ENCODE measurements at places on chromosomes 5 and 9. TPM values are rescaled to one million over a fixed set of nuclear protein-coding genes. Genes with fewer than 3 reads are reported as not detected.

GPR150 gene
- 0.76 TPM for total RNA-seq

CCNI2 gene
- total RNA-seq, result 10.0 TPM

DNA sequence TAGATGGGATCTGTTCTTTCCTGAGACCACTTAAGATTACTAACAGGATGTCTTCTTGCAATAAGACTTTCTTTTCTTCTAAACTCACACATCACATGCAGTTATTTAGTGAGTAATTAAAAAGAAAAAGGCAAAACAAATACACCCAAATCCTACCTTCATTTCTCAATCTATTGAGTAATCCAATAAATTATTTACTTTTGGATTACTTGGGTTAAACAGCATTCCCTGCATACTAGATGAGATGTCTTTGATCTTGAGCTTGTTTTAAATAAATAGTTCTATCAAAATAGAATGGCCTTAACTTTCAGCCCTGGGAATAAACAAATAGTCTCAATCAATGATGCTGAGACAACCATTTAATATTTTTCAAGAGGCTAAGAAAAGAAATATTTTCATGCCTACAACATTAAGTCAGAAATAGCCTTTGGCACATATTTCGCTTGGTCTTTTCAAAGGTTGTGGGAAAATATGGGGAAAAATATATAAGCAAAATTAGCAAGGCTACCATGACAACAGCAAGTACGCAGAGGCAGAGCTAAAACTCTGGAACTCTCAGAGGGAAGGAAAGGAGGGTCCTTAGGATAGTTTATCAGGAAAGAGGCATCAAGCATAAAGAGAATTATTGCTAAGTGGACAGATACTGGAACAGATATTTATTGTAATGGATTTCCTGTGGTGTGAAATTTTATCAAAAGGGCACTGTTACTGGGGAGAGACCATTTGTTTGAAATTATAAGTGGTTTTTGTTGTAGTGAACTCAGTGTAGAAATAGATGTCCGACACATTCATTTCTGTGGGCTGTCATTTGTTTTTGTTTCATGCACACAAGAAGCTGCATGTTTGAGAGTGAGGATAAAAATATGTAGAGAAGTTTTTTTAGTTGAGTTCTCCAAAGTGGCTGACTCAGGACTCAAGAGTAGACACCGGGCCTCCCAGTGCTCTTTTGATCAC is 70.2 kb upstream of the CDH6 start:
- no peak for DNase-seq

DNA sequence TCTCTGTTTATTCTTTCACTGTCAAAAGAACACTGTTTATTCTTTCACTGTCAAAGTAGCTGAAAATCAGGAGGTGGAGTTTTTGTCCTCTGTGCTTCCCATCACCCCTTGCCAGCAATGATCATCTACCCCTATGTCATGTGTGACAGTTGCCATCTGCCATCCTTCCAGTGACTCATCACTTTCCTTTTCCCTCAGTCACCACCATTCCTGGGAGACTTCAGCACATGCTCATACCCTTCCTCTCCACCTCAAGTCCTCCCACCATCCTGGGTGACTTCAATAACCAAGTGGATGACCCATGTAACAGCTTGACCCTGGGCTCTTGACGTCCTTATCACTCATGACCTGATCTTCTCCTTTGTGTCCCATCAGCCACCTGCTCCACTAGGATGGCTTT is 43.3 kb upstream of the RASEF start:
- DNase-seq, result no peak

GRCh38 chr5:102453716-102454115 is 45.1 kb downstream of the SLCO6A1 start:
- DNase-seq, result no peak
